ENCODE measurements at places on chromosomes 2 and 18.
A peak's percentile ranks its signal among the peaks of the same experiment; 100 is the strongest.

- DNase-seq: no peak
Measured at GRCh38 chr2:239095460-239096081, 247.7 kb downstream of the TWIST2 start.

- no peak for DNase-seq
Measured at GRCh38 chr18:77567205-77567604, 317.6 kb downstream of the GALR1 start.

- no peak for DNase-seq
Measured at GRCh38 chr2:104584393-104584792, 269.5 kb upstream of the POU3F3 start.

DNA sequence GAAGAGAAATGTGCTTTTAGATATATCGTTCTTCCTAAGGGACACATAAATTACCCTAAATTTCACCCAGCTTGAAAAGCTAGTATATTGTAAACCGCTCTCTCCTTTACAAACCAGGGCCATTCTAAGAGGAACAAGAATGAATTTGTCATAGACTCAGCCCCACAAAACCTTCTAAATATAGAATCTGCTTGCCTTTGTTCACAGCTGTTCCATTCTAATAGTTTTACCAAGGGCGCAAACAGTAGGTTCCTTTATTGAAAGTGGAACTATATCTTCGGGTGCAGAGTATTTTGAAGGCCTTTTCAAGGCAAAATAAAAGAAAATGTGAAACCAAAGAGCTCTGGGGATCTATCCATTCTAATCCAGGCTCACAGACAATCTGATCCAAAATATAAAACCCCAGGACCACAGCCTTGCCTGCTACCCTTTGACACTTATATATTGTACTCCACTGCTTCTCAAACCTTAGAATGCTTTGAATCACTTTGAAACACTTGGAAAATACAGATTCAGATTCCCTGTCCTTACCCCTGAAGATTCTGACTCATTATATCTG, 316.8 kb downstream of the PAX3 start:
- DNase-seq: no peak

GRCh38 chr2:40034198-40034597, 255.1 kb upstream of the THUMPD2 start:
- DNase-seq: no peak

GRCh38 chr2:64922482-64923384, 66.5 kb upstream of the SLC1A4 start:
- DNase-seq: no peak

DNA sequence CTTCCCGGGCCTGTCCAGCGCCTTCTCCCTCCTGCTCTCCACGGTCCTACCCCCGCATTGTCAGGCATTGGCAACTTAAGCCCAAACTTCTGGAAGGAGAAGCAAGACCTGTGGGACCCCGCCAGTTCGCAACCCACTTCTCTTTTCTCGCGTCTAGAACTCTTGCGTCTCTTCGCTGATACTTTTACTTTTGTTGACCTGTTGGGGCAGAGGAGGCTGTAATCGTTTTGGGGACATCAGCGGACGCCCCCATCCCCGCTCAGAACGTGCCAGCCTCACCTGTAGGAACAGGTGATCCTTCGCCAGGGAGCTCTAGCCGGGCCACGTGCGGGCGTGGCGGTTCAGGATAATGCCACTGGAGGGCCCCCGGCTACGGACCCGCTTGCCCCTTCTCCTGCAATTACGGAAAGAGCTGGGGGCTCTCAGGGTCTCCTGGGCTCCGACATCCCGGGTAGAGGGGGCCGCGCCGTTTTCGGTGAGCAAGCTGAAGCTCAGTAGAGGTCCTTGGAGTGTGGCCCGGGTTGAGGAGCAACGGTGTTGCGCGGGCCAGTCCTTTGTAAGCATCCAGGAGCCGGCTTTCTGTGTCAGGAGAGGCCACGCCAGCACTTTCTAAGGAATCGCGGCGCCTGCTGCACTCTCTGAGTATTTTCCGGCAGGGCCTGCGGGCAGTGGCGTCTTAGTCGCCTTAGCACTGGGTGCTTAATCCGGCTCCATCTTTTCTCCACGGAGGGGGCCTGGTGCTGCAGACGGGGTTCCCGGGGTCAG, 1.6 kb downstream of the MTCL1 start:
- DNase-seq: no peak

DNA sequence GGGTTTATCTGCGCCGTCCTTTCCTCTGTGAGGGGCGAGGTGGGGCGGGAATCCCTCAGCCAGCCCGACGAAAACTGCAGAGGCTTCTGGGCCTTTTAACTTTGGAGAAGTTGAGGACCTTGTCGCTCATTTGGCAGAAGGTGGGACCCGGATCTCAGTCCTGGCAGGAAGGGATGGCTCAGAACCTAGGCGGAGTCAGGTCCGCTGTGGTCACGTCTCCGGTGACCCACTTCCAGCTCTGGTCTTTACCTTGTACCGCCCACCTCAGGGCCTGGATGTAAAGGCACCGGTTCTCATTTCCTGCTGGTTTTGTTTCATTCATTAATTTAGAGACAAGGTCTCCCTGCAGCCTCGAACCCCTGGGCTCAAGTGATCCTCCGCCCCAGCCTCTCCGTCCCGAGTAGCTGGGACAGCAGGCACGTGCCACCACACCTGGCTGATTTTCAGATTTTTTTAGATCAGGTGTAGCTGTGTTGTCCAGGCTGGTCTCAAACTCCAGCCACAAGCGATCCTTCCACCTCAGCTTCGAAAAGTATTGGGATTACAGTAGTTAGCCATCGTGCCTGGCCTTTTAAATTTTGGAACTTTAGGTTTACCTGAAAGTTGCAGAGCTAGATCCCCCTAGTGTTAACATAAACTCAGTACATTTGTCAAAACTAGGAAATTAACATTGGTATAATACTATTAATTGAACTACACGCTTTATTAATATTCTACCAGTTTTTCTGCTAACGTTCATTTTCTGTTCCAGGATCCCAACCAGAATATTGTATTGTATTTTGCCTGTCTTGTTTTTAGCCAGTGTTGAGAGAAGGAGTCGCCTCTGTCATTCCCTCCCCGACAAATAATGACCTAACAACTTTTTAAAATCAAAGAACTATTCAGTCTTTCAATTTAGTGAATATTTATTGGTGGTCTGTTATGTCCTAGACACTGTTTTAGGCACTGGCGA, 852 bp downstream of the POLI start:
- peak; percentile 54 for DNase-seq

DNA sequence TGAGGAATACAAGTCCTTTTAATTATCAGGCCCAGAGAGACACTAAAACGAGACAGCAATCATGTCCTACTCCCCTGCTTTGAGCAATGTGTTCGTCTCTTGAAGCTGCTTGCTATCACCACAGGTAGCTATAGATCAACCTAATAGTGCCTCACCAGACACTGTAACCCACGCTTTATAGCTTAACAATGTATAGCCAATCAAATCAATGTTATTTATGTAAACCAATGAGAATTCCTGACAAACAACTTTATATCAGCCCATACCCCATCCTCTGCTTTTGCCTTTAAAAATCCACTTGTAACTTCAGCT, 26.1 kb downstream of the TMEM247 start:
- DNase-seq: no peak

DNA sequence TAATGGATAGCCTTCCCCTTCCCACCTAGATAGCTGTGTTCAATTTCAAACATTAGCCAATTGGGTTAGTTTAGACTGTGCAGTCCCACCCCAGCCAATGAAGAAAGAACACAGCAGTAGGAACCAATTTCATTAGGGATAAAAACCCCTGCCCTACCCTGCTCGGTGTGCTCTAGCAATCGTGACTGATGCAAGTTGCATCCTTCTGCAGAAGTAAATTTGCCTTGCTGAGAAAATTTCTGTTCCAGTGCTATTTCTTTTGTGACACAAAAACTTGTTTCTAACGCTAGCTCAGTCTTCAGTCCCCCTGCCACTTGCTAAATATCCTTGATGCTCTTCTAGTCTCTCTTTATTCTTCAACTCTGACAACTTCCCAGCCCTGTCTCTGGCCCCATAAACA, 15.2 kb upstream of the SAP130 start:
- DNase-seq: no peak

GRCh38 chr2:98804736-98805135, 73.8 kb upstream of the MGAT4A start:
- no peak for DNase-seq

DNA sequence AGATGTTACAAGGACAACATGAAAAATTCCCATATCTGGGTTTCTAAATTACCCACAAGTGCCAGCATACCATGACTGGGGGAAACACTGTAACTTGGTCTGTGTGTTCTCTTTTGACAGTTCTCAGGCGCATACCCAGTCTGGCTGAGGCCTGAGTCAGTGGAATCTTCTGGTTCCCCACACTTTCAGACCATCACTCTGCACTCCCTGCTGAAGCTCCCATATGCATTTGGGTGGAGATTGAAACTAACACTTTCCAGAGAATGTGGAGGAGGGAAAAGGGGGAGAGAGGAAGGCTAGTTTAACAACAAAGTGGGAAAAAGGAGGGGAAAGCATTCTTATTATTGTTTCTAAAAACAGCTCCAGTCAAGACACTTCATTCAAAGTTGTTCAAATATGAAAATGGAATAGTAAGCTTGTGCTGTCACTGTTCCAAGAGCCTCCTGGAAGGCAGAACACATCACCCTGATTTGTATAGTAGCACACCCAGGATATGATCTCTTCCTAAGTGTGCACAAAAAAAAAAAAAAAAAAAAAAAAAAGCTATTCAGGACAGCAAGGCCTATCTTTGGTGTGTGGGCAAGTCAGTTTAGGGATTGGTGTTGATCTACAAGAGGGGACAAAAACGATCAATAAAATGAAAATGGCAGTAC, 48.1 kb upstream of the CTIF start:
- no peak for DNase-seq

DNA sequence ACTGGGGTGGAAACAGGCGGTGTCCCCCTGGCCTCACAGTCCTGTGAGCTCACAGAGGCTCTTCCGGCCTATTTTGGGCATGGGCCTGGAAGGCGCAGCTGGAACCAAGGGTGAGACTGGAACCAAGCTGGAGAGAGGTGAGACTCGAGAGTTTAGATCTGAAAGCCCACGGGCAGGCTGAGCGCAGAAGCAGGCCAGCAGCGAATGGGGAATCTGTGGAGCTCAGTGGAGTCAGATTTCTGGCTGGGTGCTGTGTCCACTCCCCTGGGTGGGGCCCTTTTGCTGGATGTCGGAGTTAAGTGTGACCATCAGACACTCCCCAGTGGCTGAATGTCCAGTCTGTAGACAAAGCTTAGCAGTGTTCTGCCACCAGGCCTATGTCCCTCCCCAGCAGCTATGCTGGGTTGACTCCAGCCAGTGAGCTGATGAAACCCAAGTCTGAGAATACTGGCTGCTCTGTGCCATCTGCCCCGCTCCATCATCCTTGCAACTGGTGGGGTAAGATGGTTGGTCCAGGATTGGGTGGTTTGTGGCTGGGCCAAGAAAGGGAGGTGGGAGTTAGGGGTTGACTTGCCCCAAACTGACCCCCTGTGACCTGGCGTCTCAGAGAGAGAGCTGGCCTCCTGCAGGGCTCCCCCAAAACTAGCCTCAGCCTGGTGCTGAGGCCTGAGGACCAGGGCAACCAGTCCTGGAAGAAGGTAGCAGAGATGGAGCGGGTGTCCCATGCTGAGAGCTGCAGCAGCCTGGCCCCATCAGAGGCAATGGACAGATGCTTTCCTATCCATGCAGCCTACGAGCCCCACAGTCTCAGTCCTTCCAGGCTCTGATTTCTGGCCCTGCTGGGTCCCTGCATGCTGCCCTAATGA, 34.4 kb downstream of the CYP26B1 start:
- DNase-seq: no peak

- DNase-seq: no peak
Measured at GRCh38 chr2:240615820-240616547, 9.3 kb upstream of the GPR35 start.

GRCh38 chr2:38107738-38108410, 31.9 kb upstream of the CYP1B1 start:
- no peak for DNase-seq

GRCh38 chr2:235366807-235367206, 127.0 kb upstream of the AGAP1 start:
- DNase-seq: no peak

DNA sequence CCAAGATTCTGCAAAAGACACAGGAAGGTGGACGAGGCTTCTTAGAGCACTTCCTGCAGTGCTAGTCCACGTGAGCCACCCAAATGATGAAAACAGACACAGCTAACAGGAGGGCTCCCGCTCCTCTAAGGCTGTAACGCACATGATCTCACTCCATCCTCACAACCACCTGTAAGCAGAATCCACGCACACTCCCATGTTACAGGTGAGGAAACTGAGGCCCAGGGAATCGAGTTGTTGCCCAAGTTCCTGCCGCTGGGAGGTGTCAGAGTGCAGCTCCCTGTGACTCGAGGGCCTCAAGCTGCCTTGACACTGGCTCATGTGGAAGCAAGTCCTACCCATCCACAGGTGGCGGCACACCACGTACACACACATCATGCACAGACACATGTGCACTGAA, 4.4 kb downstream of the DNMT3A start:
- DNase-seq: no peak

- DNase-seq: no peak
Measured at GRCh38 chr2:233082931-233083755, 23.0 kb downstream of the INPP5D start.

- DNase-seq: no peak
Measured at GRCh38 chr2:28749526-28749925, 2.1 kb upstream of the PPP1CB start.

DNA sequence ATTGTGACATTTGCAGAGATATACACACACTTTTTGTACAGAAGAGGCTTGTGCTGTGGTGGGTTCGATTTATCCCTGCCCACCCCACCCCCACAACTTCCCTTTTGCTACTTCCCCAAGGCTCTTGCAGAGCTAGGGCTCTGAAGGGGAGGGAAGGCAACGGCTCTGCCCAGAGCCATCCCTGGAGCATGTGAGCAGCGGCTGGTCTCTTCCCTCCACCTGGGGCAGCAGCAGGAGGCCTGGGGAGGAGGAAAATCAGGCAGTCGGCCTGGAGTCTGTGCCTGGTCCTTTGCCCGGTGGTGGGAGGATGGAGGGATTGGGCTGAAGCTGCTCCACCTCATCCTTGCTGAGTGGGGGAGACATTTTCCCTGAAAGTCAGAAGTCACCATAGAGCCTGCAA, 40.0 kb downstream of the STEAP3 start:
- no peak for DNase-seq

DNA sequence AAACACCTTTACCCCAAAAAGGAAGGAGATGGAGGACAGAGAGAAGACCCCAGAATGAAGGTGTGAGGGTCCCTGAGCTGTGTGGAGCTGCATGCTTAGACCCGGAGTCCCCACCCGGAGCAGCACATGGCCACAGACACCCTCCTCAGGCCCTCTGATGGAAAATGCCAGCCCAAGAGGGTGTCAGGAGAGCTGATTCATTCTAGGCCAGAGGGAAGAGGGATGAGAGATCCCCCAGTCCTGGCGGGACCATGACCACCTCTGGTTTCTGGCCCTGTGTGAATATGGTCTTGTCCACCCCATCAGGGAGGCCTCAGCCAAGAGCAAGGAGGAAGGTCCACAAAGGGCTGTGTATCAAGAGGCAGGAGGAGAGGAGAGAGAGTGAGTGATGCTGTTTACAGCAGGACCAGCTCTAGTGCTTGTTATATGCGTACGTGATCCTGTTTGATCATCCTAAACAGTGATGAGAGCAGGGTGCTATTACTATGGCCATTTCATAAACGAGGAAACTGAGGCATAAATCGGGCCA, 186.6 kb upstream of the HAAO start:
- DNase-seq: no peak
